ENCODE measurements at places on chromosomes 6 and 20. TPM values are rescaled to one million over a fixed set of nuclear protein-coding genes. Genes with fewer than 3 reads are reported as not detected.

DNA sequence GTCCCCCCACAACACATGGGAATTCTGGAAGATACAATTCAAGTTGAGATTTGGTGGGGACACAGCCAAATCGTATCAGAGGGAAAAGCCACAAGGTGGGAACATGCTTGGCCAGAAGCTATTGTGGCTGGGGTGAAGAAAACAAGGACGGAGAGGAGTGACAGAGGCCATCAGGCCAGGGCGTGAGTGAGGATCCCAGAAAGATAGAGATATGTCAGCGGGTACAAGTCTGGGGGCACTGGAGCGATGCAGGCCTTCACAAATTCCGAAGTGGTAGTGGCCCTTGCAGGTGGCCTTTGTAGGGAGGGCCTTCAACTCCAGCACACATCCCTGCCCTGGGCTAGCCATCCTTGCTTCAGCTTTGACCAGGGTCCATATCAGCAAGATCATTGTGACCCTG lies 159.1 kb downstream of the BCAS1 start:
- no peak for DNase-seq

GRCh38 chr6:30537931-30538330 lies 18.4 kb downstream of the GNL1 start:
- DNase-seq, result no peak

DNA sequence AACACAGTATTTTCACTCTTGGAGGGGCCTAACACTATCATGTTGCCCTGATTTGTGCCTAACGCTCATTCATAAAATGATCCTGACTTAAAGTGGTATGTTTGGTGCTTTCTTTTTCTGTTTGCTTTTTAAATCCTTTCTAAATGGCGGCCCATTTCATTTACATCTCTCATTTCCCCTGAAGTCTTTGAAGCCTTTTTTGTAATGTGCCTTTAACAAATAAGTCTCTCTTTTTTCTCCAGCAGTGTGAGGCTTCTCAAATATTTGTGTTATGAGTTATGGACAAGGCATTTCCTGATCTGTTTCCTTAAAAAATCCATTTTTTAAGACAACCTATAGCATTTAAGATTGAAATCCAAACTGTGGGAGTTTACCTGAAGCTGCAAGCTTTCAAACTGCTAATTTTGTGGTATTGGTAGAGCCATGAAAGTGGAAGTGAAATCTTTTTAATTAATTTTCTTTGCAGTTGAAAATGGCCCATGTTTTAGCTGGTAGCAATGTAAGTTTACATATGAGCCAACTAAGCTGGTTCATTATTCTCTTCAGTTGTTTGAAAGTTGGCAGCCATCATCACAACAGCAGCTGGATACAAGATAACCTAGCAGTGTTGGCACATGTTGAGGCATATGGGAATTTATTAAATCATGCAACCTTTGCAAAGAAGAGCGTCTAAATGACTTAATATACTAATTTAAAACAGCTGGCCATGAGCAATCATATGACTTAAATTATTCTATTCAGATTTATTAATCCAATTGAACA lies 469.7 kb downstream of the CDKAL1 start:
- DNase-seq, result no peak

Gene ADA
- total RNA-seq, result 15.5 TPM

GRCh38 chr6:144447472-144447871 lies 162.3 kb downstream of the UTRN start:
- no peak for DNase-seq

Gene SPAG4
- 3.5 TPM for total RNA-seq

Gene TAF11
- total RNA-seq, result 23.9 TPM

All from left lung (tissue), 14 donors.